ENCODE measurements at places on chromosomes 6 and 20.

DNA sequence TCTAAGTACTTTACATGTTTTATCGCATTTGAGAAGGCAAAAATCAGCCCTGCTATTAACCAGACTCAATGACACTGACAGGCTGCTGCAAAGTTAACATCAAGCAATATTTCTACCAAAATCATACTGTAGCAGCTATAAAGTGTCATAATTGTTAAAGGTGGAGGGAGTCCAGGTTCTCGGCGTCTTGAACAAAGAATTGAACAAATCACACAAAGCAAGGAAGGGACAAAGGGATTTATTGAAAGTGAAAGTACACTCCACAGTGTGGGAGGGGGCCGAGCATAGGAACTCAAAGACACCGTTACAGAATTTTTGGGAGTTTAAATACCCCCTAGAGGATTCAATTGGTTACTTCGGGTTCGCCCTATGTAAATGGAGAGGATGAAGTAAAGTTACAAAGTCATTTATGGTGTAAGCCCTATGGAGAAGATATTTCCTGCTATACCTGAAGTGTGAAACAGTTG lies 12.9 kb upstream of the ZNF391 start:
- no peak for DNase-seq

DNA sequence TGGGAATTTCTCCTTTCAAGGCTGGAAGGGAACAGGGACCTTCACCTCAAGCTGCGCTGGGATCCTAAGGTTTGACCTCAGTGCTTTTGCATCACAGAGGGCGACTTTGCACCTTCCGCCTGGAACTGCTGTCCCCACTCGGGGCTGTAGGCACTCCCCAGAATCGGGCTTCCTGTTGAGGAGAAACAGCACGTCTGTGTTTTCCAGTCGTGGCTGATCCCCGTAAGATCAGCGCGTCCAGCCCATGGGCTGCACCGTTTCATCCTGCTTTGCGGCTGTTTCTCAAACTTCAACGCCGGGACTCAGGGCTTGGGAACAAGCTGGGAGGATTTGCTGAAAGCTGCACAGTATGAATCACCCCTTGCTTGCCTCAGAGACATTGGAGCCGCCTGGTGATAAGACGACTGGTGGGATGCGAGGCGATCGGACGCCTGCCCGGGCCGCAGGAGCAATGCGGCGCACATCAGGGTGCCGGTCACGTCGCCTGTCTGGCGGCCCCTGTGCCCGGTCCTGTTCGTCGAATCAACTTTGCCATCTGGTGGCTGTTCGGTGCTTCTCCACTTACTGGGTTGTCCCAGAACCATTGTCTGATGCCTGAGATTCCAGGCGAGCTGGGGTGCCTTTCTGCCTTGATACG lies 53.6 kb upstream of the FRMD1 start:
- DNase-seq = peak; percentile 90

DNA sequence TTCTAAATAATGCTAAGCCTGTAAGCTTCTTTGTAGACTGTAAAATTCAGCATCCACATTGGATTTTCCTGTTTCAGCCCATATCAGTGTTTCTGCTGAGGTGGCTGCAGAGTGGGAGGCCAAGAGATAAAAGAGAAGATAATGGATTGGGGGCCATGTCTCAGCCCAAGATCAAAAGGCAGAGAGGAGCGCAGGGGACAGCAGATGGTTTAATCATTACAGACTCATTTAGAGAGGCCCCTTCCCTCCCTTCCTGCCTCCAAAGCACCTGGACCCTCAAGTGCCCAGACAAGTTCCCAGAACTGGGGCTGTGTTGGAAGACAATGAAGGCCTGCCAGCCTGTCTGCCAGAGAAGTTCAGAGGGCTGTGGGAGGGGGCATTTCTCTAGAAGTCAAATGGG lies 20.4 kb upstream of the CTNNBL1 start:
- DNase-seq = no peak

DNA sequence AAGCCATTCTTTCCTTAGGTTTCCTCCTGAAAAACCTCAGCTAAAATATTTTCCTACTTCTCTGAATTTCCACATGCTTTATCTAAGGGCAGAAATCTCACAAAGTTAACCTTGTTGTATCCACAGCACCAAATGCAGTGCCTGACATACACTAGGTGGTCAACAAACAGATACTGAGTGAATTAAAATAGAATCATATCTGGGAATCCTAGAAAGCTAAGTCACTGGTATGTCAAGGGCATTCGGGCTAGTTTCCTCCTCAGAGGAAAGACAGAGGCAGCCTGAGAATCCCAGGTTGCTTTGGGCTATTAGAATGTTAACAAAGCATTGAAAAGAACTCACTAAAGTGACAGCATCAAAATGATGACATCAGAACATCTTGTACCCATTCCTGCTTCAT lies 132.7 kb upstream of the F13A1 start:
- DNase-seq = no peak

DNA sequence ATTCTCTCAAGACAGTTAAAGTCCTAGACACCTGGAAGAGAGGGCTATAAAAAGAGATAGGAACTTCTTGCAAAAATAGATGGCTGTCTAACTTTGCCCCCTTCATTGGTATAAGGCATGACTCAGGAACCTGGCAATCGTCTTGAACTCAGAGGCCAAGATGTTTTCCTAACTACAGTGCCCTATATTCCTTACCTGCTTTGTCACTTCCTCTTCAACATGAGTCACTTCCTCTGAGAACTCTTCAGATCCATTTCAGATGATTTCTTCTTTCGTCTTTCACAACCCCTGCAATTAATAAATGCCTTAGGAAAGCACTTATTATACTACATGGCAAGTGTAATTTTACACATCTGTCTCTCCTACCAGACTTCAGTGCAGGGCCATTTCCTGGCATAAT lies 83.5 kb downstream of the HAO1 start:
- DNase-seq = no peak

DNA sequence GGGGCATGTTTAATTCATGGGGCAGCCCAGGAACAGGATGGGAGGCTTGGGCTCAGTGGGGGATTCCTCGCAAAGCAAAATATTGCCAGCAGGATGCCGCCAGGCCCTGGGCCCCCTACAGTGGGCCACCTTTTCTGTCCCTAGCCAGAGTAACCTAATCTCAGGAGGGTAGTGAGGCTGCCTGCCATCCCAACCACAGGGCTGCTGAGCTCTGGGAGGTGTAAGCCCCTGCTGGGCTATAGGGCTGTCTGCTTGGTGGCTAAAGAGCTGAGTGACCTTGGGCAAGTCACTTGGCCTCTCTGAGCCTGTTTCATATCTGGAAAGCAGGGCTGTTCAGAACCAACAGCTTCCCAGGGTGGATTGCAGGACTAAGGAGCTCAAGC lies 35.7 kb upstream of the CDH22 start:
- DNase-seq = no peak

- no peak for DNase-seq
These were observed 174.8 kb upstream of the RREB1 start for GRCh38 chr6:6932968-6933367.

- DNase-seq = no peak
These were observed 98.1 kb downstream of the SYNDIG1 start for GRCh38 chr20:24567508-24567907.

GRCh38 chr20:45269754-45270270 lies 15.4 kb upstream of the SLPI start:
- DNase-seq = no peak

DNA sequence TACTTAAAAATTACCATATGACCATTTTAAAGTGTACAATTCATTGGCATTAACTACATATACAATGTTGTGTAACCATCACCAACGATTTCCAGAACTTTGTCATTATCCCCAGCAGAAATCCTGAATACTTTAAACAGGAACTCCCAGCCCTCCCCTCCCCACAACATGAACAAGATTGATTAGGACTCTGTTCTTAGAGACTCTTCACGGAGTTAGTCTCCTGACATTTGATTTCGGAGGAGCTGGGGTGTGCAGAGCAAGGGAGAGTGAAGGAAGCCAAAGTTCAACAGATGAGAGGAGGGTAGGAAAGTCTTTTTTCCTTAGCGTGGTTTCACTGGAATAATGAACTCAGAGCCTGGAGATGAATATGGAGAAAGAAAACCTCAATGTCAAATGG lies 17.2 kb upstream of the QKI start:
- no peak for DNase-seq

DNA sequence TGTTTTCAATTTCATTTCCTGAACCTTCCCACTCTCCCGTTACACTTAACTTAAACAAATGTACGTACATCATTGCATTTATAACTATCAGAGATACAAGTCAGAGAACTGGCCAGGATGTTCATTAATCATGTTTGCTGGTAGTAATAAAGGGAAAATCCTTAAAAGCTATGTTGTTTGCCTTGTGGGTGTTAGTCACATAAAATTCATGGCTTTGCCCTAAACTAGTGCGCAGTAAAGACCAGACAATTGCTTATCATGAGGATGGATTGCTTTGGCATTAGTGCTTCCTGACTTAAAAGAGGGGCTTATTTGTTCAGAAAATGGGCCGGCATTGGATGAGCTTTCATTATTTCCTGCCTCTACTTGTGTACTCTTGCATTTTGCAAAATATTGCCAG lies 1037.3 kb upstream of the FLRT3 start:
- no peak for DNase-seq

- DNase-seq = peak; percentile 76
These were observed 9.1 kb downstream of the SMPDL3A start for GRCh38 chr6:122798099-122798641.

DNA sequence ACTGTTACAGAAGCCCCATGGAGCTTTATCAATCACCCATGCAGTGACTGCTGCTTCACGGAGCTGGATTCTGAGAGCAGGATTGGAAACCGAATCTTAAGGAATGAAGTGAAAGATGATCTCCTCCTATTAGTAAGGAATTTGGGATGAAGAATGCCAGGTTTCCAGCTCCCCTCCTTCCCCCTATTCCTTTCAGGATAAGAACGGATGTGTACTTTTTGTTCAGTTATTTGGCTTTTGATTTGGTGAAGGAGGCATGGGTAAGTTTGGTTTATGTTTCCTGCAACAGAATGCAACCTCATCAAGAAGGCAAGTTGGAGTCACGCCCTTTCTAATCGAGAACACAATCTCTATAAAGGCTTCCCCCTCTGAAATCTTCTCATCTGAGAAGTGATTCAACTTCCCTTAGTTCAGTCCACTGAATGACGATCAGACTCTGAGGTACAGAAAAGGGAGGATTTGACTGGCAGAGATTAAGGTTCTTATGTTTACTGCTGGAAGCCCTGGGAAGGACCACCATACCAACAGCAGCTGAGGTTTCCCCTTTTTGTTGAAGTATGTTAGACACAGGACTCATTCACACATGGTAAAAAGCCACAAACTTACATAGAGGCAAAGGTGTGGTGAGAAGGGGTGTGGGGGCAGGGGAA lies 5.5 kb downstream of the ELMO2 start:
- no peak for DNase-seq

DNA sequence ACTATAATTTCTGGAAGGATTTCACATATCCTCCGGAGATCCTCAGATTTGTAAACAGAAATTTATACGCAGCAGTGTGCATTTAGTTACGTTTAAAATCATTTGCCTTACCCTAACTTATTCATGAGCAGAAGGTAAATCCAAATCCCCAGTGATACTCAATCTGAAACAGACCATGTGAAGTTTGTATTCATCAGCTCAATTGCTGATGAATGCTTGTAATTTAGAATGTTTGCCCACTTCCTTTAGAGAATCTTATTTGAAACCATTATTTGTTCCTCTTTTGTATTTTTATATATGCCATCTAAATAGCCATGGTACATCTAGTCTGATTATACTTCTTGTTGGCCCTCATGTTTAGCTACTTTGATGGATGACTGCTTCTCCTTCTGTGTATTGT lies 15.4 kb downstream of the TAAR1 start:
- DNase-seq = no peak

- no peak for DNase-seq
These were observed 71.3 kb upstream of the GNRH2 start for GRCh38 chr20:2972126-2972525.

DNA sequence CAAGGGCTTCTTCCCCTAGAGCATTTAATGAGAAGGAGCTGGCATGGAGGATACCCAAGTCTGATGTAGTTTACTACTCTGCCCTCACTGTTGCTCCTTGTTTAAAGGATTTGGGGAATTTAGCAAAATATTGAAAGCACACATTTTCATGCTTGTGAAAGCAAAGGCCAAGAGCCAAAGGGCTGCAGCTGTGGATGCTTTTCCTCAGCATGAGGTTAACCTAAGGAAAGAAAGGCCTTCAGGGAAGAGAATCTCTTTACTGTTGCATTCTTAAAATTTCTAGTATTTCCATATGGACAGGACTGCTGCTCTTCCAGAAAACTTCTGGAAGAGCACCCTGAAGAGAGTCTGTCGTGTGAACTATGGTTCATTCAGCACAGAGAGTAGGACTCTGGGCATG lies 45.9 kb upstream of the SASH1 start:
- DNase-seq = no peak

DNA sequence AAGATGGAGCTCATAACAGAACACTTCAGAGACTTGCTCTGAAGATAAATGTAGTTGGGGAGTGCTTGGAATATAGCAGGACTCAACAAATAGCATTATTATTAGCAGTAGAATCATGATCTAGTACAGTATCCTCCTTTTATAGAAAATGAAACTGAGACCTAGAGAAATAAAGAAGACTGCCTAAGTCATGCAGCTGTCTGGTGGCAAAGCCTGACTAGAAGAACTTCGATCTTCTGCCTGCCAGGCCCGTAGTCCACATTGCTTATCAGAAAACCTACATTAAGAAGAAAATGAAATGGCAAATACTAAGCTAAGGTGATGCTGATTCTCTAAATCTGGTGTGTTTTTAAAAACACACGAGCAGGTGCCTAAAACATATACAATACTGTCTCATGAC lies 46.4 kb upstream of the DST start:
- no peak for DNase-seq

GRCh38 chr20:36384022-36384619 lies 78.0 kb downstream of the DLGAP4 start:
- peak; percentile 8 for DNase-seq

DNA sequence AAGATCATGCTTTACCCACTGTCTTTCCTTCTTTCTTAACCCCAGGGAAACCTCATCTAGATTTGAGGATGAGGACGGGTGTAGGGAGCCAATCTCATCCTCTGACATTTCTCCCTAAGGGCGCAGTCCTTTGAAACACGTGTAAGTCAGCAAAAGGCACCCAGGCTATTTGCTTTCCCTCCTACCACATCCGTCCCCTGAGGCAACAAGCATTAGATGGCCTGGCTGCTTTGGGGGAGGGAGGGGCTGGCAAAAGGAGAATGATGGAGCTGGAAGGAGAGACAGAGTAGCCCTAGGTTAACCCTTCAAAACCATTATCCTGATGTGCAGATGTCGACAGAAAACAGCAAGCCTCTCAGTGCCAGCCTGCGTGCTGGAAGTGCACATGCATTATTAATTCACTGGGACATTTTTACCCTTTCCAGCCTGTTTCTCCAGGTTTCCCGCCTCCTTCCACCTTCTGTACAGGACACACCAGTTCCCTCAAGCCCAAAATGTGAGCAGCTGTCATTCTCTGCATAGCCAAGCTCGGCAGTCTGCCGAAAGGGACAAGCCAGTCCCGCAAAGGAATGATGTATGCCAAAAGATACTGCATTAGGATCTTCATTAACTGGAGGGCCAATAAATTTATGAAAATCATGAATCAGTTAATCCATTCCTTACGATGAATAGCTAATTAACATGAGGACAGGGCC lies 547.2 kb downstream of the CD83 start:
- no peak for DNase-seq

All from brain microvascular endothelial cell (primary cell).